Stimulated activated CD8-positive, alpha-beta memory T cell treated with anti-CD3 and anti-CD28 coated beads, Interleukin-2, amount 100 ng/mL, for 1 hour (primary cell): ENCODE measurements at places on chromosomes 1 and 21.

GRCh38 chr1:12142141-12142823, 24.5 kb upstream of the TNFRSF1B start:
- no peak for DNase-seq

DNA sequence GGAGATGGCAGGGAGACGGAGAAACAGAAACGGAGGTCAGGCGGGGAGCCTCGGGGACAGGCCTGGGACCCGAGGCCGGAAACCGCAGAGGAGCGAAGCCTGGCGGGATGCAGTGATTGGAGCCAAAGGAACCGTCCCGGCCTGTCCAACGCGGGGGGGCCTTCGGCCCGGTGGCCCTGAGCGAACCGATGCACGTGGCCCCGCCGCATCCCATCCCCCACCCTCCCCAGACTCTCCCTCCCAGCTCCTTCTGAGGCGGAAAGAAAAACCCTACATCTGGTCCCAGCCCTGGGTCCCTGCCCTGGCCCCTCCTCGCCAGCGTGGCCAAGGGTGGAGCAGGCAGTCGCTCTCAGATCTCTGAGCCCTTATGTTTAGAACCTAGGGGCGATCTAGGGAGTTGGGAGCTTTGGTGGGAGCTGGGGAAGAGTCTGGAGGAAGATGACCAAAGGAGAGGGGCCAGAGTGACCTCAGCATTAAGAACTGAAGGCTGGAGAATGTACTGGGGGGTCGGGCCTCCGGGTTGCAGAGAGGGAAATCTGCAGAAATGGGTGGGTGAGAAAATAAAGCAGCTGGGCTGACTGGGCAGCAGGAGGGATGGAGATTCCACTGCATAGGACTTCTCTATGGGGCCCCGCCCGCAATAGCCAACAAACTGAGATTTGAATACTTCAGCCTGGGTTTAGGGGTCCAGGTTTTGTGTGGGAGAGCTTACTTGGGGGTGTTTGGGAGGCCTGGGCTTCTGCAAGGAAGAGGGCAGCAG, 1.5 kb upstream of the CRABP2 start:
- no peak for DNase-seq

DNA sequence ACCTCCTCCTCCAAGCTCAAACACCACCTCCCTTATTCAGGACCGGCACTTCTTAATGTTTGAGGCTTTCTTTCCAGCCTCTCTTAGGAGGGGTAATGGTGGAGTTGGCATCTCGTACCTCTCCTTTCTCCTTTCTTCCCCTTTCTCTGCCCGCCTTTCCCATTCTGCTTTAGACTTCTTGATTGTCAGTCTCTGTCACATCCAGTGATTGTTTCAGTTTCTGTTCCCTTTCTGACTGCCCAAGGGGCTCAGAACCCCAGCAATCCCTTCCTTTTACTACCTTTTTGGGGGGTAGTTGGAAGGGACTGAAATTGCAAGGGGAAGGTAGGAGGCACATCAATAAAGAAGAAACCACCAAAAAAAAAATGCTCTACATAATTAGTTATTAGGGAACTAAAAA, 5.6 kb downstream of the ELK4 start:
- DNase-seq, result no peak

GRCh38 chr21:46256501-46256994, 28.0 kb upstream of the LSS start:
- no peak for DNase-seq

GRCh38 chr1:244953901-244954300, 89.6 kb upstream of the HNRNPU start:
- DNase-seq, result no peak

DNA sequence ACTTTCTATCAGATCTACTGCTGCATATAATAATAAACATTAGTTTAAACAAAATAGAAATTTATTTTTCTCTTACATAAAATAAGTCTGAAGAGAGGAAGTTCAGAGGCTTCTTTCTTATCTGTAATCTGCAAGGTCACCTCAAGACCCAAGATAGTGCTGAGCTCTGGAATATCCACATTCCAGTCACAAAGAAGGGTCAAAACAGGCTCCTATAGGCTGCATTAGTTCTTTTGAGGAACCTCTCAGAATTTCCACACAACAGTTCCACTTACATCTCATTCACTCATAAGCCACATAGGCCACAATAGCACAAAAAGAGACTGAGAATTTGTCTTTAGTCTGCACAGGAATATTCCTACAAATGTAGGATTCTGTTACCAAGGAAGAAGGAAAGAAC, 15.4 kb downstream of the DYNLT5 start:
- DNase-seq, result no peak

DNA sequence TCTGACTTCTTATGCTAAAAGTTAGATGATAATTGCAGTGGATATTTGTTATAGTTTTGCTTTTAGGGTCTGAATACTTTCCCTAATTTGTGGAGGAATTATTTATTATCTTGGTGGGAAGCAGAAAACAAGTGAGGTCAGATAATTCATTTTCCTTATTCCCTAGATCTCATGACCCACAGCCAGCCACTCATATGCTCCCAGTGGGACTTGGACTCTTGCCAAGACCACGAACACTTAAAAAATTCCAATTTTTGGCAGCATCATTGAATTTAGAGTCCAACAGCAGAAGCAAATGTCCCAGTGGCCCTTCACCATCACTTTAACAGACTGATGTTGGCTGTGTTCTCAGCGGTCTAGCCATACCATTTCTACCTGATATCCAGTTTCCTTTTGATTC, 204.2 kb downstream of the HMCN1 start:
- DNase-seq, result no peak

- DNase-seq, result no peak
Observed at GRCh38 chr1:227889047-227889862, 58.5 kb downstream of the WNT9A start.

DNA sequence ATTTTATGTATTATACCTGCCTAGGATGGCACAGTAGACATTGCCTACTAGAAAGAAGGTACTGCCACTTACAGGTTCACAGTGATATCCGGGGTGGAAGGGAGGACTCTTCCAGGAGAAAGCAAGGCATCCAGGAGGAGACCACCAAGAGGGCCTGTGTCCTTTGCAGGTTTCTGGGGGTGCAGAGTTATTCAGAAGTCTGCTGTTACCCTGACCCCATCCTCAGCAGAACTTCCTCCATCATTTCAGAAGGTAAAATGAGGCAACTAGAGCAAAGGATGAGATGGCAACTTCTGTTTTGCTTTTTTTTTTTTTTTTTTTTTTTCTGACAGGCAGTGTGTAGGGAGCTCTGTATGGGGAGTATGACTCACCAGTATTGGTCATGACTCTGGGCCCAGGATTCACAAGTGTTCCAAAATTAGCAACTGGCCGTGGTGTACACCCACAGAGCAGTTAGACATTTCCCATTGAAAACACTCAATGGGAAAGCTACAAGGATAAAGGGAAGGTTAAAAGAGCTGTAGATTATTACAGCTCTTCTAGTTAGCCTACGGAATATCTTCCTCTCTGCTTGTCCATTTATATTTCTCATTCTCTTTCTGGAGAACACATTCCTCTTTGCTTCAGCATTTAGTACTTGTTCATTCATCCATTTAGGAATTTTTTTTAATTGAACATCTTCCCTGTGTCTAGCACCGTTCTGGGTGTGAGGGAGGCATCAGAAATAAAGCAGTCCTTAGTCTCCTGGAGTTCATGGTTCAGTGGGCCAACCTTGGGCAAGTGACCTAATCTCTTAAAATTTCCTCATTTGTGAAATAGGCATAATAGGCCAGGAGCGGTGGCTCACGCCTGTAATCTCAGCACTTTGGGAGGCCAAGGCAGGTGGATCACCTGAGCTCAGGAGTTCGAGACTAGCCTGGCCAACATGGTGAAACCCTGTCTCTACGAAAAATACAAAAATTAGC, 50.5 kb upstream of the PPP2R5A start:
- no peak for DNase-seq
